ENCODE measurements at places on chromosomes 13 and 19.

GRCh38 chr13:49569993-49570689 is 15.2 kb downstream of the RCBTB1 start:
- DNase-seq: no peak

DNA sequence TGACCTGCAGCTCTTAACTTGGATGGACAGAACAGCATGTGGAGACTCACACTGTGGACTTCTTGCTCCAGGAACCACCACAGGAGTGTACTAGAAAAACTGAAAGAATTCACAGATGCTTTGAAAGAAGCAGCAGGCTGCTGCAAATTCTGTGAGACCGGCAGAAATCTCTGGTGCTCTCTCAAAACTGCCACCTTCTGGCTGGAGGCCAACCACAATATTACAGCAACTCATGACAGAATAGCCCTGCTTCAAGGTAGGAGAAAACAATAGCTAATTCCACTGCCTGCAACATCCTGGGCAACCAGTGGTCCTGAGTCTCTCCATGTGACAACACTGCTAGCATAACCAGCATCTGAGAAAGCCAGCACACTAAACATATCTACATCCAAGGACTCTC is 26.9 kb downstream of the CDK8 start:
- DNase-seq: no peak

GRCh38 chr13:75587679-75588078 is 38.1 kb downstream of the UCHL3 start:
- DNase-seq: no peak

- DNase-seq: no peak
Observed at GRCh38 chr13:106918557-106918860, 350.6 kb upstream of the ARGLU1 start.

GRCh38 chr13:110521946-110522345 is 39.6 kb downstream of the RAB20 start:
- DNase-seq: no peak

Data from NCI-H1105 treated with DMSO at 0.1 percent for 48 hours (cell line).